Karpas-422 (cell line): ENCODE measurements at places on chromosomes 2 and 18. TPM values are rescaled to one million over a fixed set of nuclear protein-coding genes. Genes with fewer than 3 reads are reported as not detected.

GKN2 gene
- total RNA-seq = not detected in 2 replicates

C2orf81 gene
- 3.8 and 7.6 TPM in 2 replicates for total RNA-seq

ZNF892 gene
- total RNA-seq = 1.1 and 3.5 TPM in 2 replicates

CHRND gene
- not detected in 2 replicates for total RNA-seq

OSR1 gene
- total RNA-seq = not detected in 2 replicates

MOGAT1 gene
- total RNA-seq = not detected in 2 replicates

CASP8 gene
- 28.5 and 114 TPM in 2 replicates for total RNA-seq

MCEE gene
- 22.3 and 27.9 TPM in 2 replicates for total RNA-seq

THSD7B gene
- total RNA-seq = not detected in 2 replicates

- no peaks in the 10 kb centered on the region for H3K27me3 ChIP-seq
- no peak overlapping the region for H3K4me3 ChIP-seq
- H3K36me3 ChIP-seq = peaks cover 12% of the 10 kb centered on the region; the same call in 1 of the 2 replicates
- no peak for DNase-seq
- H3K27ac ChIP-seq = no peak overlapping the region
These were observed 8.2 kb downstream of the TTC32 start for GRCh38 chr2:19893520-19894133.

- no peak overlapping the region for H3K27ac ChIP-seq
- H3K4me3 ChIP-seq = no peak overlapping the region
- no peaks in the 10 kb centered on the region for H3K36me3 ChIP-seq
- peaks cover 12% of the 10 kb centered on the region for H3K4me1 ChIP-seq
- H3K27me3 ChIP-seq = no peaks in the 10 kb centered on the region
These were observed 273.8 kb downstream of the AGPS start for GRCh38 chr2:177666408-177666807.

DNA sequence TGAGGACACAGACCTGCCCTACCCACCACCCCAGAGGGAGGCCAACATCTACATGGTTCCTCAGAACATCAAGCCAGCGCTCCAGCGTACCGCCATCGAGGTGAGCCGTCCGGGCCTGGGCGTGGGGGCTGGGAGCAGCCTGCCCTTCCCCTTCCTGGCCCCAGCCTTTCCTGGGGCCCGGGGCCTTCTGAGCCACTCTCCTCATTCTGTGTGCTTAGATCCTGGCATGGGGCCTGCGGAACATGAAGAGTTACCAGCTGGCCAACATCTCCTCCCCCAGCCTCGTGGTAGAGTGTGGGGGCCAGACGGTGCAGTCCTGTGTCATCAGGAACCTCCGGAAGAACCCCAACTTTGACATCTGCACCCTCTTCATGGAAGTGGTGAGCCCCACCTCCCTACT is 157.9 kb downstream of the DYSF start:
- no peak overlapping the region for H3K27ac ChIP-seq
- H3K4me1 ChIP-seq = no peaks in the 10 kb centered on the region
- H3K36me3 ChIP-seq = no peaks in the 10 kb centered on the region

DNA sequence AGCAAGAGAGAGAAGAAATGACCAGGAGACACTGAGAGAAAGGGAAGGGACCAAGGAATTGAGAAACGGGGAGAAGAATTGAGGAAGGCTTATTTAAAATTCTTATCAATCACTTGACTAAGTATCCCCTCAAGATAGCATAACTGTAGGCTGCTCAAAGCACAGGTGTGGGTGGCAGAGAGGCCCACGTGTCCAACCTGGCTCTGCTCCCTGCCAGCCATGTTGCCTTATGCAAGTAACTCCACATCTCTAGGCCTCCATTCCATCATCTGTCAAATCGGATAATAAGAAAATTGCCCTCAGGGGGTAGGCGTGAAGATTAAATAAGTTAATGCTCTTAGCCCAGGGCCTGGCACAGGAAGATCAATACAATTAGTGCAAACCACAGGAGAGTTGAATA is 7.4 kb upstream of the NPAS2 start:
- H3K4me3 ChIP-seq = no peak overlapping the region
- no peak for DNase-seq
- H3K27me3 ChIP-seq = no peaks in the 10 kb centered on the region
- no peak overlapping the region for H3K27ac ChIP-seq
- H3K36me3 ChIP-seq = no peaks in the 10 kb centered on the region
- H3K4me1 ChIP-seq = no peaks in the 10 kb centered on the region

DNA sequence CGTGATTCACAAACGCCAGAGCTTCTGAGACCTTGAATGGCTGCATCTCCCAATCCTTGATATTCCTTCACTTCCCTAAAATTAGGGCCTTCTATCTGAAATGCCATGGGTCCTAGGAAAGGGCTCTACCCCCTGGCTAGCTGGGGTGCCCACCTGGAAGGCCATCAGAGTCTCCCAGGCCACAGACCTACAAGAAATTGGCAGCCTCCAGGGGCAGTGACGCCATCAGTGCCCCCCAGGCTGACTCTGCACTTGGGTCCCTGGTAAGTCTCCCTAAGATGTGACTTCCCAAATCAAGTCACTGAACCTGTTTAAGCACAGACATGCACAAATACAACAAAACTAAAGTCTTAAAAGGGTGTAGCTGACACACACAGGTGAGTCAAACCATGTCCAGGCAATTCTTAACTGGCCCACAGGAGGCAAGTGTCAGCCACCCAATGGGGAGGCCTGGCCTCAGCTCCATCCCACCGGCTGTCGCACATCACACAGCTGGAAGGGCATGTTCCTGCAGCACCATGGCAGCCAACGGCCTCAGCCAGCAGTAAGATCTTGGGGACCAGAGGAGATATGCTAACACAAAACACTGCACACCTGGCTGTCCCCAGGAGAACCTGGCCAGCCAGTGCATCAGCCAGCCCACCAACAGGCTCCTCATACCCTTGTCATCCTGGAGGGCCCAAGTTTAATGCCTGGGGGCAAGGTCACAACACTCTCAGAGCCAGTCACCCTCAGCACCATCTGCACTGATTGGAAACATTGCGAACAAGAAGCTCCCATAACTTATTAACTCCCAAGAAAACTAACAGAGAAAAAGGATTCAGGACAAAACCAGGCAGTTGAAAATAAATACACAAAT is 5.2 kb downstream of the PARD6G start:
- H3K27ac ChIP-seq = no peak overlapping the region
- DNase-seq = no peak

- no peak overlapping the region for H3K27ac ChIP-seq
- H3K27me3 ChIP-seq = no peaks in the 10 kb centered on the region
- no peak for DNase-seq
- peaks cover 25% of the 10 kb centered on the region for H3K4me1 ChIP-seq
- H3K4me3 ChIP-seq = no peak overlapping the region
- H3K36me3 ChIP-seq = no peaks in the 10 kb centered on the region
These were observed 861 bp upstream of the SEMA4C start for GRCh38 chr2:96870626-96871255.

DNA sequence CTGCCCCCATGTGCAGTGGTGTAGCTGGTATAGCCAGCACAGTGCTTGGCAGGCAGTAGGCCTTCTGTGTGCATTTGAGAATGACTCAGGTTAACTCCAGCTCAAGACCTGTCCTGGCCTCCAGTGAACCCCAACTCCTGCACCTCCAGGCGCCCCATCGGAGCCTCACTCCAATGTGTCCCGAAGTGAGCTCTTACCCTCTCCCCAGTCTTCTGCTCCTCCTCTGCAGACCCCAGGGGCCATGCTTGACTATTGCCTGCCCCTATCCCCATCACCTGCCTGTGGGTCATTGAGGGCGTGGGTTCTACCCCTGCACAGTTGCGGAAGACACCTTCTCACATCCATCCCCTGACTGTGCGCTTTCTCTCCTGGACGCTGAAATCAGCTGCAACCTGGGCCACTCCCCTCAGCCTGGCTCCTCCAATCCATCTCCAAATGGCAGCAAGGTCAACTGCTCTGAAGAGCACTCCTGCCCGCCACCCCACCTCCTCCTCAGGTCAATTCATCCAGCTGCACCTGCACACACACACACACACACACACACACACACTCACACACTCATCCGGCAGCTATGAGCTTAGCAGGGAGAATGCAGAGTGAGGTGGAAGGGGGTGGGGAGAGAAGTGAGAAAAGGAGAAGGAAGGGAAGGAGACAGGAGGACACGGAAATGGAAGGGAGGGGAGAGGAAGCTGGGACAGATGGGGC is 130.3 kb upstream of the GLI2 start:
- no peak overlapping the region for H3K4me3 ChIP-seq
- no peak overlapping the region for H3K27ac ChIP-seq
- H3K27me3 ChIP-seq = no peaks in the 10 kb centered on the region
- no peaks in the 10 kb centered on the region for H3K36me3 ChIP-seq
- DNase-seq = no peak

DNA sequence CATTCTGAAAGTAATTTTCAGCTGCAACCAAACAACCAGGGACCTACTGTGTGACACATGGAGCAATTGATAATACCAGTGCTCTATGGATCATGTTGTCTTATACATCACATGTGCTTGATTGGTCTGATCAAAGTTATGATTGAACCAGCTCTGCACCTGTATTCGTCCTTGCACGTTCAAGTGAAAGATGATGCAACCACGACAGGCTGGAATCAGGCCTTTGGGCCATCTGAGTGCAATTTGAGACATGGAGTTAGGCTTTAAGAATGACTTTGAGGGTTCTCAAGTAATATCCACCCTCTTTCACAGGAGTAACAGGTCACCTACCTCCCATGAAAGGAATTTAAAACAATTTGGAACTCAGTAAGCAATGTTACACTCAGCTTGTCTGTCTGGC is 165.2 kb downstream of the SLC8A1 start:
- DNase-seq = no peak
- peaks cover 3% of the 10 kb centered on the region; the same call in 1 of the 2 replicates for H3K27me3 ChIP-seq
- no peak overlapping the region for H3K4me3 ChIP-seq
- H3K27ac ChIP-seq = no peak overlapping the region
- no peaks in the 10 kb centered on the region for H3K36me3 ChIP-seq
- H3K4me1 ChIP-seq = peaks cover 34% of the 10 kb centered on the region

DNA sequence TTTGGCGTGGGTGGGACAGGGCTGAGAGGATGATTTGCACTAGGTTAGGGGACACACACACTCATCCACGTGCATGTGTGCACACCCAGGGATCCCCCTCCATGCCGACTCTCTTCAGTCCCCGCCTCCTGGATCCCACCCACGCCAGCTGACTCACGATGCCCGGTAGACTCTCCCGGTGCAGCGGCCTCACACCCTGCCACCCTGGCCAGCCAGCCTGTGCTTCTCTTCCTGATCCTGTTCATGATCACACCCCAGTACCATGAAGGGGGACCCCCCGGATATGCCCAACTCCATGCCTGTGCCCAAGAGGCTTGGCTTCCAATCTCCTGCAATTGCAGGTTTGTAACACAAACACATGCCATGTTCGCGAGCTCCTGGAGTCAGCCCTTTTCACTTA is 157.8 kb upstream of the HDAC4 start:
- no peaks in the 10 kb centered on the region for H3K36me3 ChIP-seq
- H3K4me3 ChIP-seq = no peak overlapping the region
- H3K4me1 ChIP-seq = no peaks in the 10 kb centered on the region
- H3K27ac ChIP-seq = no peak overlapping the region

DNA sequence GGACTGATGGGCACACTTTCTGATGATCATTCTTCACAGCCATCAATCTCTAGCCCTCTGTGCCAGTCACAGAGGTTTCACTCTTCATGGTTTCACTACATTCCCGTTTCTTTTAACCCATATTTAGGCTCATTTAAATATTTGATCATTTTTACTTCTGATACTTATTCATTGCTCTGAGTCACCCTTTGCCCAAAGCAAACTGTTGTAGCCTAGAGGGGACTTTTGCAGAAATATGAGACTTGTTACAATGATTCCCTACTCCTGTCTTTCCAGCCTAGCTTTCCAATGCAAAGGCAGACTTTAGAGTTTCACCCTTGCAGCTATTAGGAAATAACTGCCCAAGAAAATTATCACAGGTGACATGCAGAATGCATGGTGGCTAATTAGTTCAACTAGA is 444.2 kb downstream of the PTPRM start:
- no peak overlapping the region for H3K27ac ChIP-seq
- H3K4me3 ChIP-seq = no peak overlapping the region
- DNase-seq = no peak
- H3K4me1 ChIP-seq = no peaks in the 10 kb centered on the region
- H3K27me3 ChIP-seq = no peaks in the 10 kb centered on the region
- no peaks in the 10 kb centered on the region for H3K36me3 ChIP-seq

DNA sequence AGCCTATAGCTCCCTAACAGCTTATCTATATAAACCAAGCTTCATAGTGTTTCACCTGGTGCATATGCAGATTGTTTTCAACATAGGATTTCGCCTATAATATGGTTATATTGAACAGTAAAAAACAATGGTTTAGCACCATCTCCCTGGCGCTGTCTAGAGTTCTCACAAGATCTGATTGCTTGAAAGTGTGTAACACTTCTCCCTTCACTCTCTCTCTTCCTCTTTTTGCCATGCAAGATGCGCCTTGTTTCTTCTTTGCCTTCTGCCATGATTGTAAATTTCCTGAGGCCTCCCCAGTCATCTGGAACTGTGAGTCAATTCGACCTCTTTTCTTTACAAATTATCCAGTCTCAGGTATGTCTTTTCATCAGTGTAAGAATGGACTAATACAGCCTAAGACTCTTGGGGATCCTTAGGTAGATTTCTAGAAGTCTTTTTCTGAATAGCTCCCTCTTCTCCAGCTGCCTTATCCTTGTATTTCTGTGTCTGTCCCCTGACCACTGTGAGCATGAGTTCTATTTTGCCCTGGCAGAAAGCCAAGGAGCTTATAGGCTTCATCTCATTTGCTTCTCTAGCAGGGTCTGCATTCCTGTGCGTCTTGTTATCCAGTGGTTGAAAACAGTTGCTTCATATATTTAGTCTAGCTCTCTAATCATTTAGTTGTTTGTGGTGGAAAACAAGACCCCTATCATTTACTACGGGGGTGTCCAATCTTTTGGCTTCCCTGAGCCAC is 401.6 kb downstream of the GPD2 start:
- H3K4me3 ChIP-seq = no peak overlapping the region
- DNase-seq = no peak
- no peaks in the 10 kb centered on the region for H3K27me3 ChIP-seq
- no peak overlapping the region for H3K27ac ChIP-seq
- H3K36me3 ChIP-seq = no peaks in the 10 kb centered on the region

GRCh38 chr2:59993726-59994125 is 559.7 kb downstream of the BCL11A start:
- no peak overlapping the region for H3K27ac ChIP-seq
- H3K36me3 ChIP-seq = no peaks in the 10 kb centered on the region
- peaks cover 5% of the 10 kb centered on the region for H3K4me1 ChIP-seq
- DNase-seq = no peak
- H3K4me3 ChIP-seq = no peak overlapping the region
- H3K27me3 ChIP-seq = no peaks in the 10 kb centered on the region

DNA sequence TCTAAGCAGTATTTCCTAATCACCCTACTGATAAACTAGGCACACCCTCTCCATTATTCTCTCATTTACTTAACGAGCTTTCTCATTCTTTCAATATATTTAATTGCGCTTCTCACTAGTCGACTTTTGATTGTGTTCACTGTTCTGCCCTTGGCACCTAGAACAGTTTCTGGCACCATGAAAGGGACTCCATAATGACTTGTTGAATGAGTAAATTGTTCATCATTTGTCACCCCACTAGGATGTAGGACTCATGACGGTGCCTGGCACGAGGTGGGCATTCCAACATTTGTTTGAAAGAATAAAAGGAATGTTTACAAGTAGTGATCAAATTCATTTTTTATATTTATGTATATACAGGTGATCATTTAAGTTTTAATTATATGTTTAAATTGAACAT is 123.7 kb downstream of the DIS3L2 start:
- no peak overlapping the region for H3K27ac ChIP-seq
- DNase-seq = no peak
- no peak overlapping the region for H3K4me3 ChIP-seq

GRCh38 chr2:174108579-174108978 is 139.8 kb downstream of the OLA1 start:
- H3K36me3 ChIP-seq = 0 out of 2 replicates have a peak, but pooled peaks cover 3% of the 10 kb centered on the region
- H3K4me1 ChIP-seq = peaks cover 28% of the 10 kb centered on the region
- no peak overlapping the region for H3K27ac ChIP-seq
- no peak for DNase-seq
- H3K27me3 ChIP-seq = no peaks in the 10 kb centered on the region
- H3K4me3 ChIP-seq = no peak overlapping the region
